ENCODE measurements at places on chromosomes 13 and 19. TPM values are rescaled to one million over a fixed set of nuclear protein-coding genes. Genes with fewer than 3 reads are reported as not detected.
A peak's percentile ranks its signal among the peaks of the same experiment; 100 is the strongest.

C1QTNF9B gene
- total RNA-seq, result not detected

KIR3DL2 gene
- 0.44 TPM for total RNA-seq

RASAL3 gene
- 107 TPM for total RNA-seq

APOC4 gene
- total RNA-seq, result not detected

- H3K4me1 ChIP-seq, result no peaks in the 10 kb centered on the region
- DNase-seq, result no peak
- no peak overlapping the region for H3K27ac ChIP-seq
- H3K27me3 ChIP-seq, result no peaks in the 10 kb centered on the region
- no peak overlapping the region for H3K4me3 ChIP-seq
- H3K36me3 ChIP-seq, result peaks cover 21% of the 10 kb centered on the region
Measured at GRCh38 chr19:5112681-5113575, 144.0 kb downstream of the KDM4B start.

- H3K27me3 ChIP-seq, result peaks cover 10% of the 10 kb centered on the region
- DNase-seq, result no peak
- no peaks in the 10 kb centered on the region for H3K36me3 ChIP-seq
- peaks cover 2% of the 10 kb centered on the region for H3K4me1 ChIP-seq
- H3K27ac ChIP-seq, result no peak overlapping the region
Measured at GRCh38 chr13:36288794-36289391, 8.7 kb downstream of the CCDC169 start.

DNA sequence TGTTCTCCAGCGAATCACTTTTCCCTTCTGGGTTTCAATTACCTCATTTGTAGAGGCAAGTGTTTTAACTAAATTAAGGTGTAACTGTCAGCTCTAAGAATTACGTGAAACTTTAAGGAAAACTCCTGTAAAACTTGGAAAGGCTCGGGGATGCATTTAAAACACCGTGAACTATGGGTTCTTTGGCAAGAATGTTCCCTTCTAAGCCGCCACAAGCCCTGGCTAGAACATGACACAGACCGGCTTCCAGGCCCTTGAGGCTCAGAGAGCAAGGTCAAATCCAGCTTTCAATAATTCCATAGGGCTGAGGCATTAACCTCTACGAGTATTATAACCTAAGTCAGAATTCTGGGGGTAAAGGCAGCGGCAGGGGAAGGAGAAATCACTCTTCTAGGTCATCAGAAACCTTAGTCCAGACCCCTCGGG lies 685 bp downstream of the VWA8 start:
- peaks cover 4% of the 10 kb centered on the region for H3K36me3 ChIP-seq
- DNase-seq, result no peak
- H3K4me3 ChIP-seq, result peak overlapping the region; percentile 90
- H3K4me1 ChIP-seq, result peaks cover 36% of the 10 kb centered on the region
- peak overlapping the region; percentile 88 for H3K27ac ChIP-seq
- H3K27me3 ChIP-seq, result peaks cover 2% of the 10 kb centered on the region

DNA sequence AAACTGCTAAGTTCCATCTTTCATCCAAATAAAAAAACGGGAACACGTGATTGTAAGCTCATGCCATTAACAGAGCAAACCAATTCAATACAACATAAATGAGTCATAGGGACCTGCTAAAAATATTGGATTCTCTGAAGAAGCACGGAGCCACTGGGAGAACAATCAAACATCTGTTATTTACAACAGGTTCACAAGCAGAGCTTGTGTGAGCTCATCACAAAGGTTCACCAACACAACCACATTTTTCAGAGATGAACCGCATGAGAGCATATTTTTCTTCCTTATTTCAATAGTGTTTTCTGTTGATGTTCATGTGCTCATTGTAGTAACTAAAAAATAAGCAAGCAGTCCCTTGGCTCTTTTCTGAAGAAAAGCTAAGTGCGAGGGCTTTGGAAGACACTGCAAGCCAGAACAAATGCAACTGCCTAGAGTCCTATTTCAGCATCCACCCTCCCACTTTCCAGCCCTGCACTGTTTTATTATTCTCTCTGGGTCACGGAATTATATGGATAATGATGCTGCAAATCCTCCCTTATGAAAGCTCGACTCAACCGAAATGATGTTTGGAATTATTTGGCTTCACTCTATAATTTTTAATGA lies 545.8 kb downstream of the LIG4 start:
- H3K27ac ChIP-seq, result no peak overlapping the region
- no peaks in the 10 kb centered on the region for H3K4me1 ChIP-seq
- H3K4me3 ChIP-seq, result no peak overlapping the region
- no peaks in the 10 kb centered on the region for H3K36me3 ChIP-seq
- no peaks in the 10 kb centered on the region for H3K27me3 ChIP-seq

DNA sequence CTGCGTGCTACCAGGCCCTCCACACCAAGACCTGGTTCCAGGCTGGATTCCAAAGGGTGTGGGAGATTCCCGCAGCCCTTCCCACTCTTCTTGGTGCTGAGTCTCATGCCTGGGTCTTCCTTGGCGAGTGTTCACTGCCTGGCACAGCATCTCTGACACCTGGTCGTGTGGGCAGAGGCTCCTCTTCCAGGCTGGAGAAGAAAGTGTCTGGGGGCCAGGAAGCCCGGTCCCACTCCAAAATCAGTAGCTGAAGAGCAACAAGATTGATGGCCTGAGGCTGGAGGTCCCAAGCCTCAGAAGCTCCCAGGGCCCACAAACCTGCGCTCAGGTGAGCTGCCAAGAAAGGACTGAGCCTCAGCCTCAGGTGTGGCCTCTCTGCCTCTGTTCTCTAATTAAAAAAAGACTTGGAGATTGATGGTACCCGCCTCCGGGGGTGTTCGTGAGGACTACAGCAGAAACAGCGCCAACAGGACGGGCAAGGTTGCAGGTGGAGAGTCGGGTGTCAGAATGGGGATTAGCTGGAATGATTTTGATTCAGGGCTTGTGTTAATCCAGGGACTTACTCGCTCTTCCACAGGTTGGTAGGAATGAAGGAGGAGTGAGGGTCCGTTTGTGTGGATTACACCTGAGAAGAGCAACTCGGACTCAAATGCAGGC lies 217.5 kb downstream of the TEX29 start:
- H3K27me3 ChIP-seq, result peaks cover 29% of the 10 kb centered on the region
- no peak for DNase-seq
- no peaks in the 10 kb centered on the region for H3K36me3 ChIP-seq
- no peak overlapping the region for H3K27ac ChIP-seq
- no peaks in the 10 kb centered on the region for H3K4me1 ChIP-seq

DNA sequence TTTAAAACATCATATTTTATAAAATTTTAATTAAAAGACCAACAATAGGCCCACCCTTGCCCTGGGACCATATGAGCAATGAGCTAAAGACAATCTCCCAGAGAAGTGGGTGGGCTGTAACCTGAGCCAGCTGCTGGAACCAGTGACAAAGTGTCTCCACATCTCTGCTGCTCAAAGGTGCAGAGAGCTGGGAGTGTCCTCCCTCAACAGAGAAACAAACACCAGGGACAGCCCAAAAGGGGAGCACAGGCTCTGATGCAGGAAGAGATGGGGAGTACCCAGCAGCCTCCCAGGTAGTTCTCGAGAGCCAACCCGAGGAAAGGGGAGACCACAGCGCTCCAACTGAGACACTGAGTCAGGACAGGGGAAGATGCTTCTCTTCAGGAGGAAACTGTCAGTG lies 39.1 kb downstream of the DOCK9 start:
- H3K4me3 ChIP-seq, result no peak overlapping the region
- DNase-seq, result no peak
- peaks cover 1% of the 10 kb centered on the region for H3K4me1 ChIP-seq
- H3K27me3 ChIP-seq, result no peaks in the 10 kb centered on the region
- H3K27ac ChIP-seq, result no peak overlapping the region

GRCh38 chr13:98768522-98768921 lies 16.1 kb upstream of the SLC15A1 start:
- H3K27me3 ChIP-seq, result peaks cover 12% of the 10 kb centered on the region
- H3K4me1 ChIP-seq, result no peaks in the 10 kb centered on the region
- no peaks in the 10 kb centered on the region for H3K36me3 ChIP-seq
- no peak overlapping the region for H3K27ac ChIP-seq
- no peak for DNase-seq
